Activated naive CD4-positive, alpha-beta T cell treated with anti-CD3 and anti-CD28 coated beads for 36 hours (primary cell): ENCODE measurements at places on chromosomes 5 and 9. TPM values are rescaled to one million over a fixed set of nuclear protein-coding genes. Genes with fewer than 3 reads are reported as not detected.

PPP1R2B gene
- total RNA-seq: 0.12 TPM

FCN2 gene
- total RNA-seq: not detected

CCNJL gene
- not detected for total RNA-seq

DNA sequence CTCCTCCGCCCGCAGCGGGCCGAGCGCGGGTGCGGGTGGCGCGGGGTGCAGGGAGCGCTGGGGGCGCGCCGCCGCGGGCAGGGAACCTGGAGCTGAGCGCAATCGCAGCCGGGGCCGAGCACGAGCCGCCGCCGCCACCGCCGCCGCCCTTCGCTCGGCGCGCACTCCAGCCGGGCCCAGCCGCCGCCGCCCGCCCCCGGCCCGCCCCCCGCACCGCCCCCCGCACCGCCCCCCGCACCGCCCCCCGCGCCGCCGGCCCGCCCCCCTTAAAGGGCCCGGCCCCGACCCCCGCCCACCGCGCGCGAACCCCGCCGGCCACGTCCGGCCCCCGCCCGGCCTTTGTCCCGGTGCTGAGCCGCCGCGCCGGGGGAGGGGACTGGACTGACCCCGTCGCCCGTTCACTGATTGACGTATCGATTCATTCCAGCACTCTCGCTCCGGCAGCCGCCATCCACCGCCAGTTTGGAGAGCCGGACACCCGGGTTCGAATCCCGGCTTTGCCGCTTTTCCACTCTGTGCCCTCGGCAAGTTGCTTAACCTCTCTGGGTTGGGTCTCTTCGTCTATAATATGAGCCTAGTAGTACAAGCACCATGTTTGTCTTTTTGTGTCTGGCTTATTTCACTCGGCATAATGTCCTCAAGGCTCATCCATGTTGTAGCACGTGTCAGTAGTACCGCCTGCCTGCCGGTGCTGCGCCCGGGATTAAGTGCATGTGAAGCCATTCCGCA lies at the start of gene SH3PXD2B:
Gene SH3PXD2B (minus strand): TSS at position 168 of the 729 bp plus-strand sequence. CDS start 173 bp downstream, outside the sequence.
- DNase-seq: peak; percentile 49
